Stimulated activated naive CD4-positive, alpha-beta T cell (primary cell): ENCODE measurements at places on chromosomes 7 and 10.

DNA sequence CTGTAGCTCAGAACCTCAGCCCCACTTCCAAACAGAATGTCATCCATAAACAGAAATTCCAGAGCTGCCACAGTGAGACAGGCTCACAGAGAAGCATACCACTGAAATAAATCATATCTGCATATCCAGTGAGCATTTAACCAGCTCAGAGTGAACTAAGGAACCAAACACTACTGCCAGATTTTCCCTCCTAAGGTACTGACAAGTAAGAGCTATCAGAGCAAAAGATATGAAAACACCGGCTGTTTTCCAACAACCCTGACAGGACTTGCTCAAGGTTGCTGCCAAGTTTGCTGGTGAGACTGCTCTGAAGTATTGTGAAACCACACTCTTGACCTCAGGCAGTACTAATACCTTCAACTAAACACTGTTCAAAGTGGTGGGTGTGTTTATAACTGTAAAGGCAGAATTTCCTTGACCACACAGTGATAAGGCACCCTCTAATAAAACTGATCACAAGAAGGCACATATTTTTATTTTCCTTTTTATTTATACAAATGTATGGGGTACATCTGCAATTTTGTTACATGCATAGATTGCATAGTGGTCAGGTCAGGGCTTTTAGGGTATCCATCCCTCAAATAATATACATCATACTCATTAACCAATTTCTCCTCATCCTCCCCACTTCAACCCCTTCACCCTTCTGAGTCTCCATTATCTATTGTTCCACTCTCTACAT is 18.3 kb downstream of the SGMS1 start:
- DNase-seq = no peak

GRCh38 chr7:44324204-44324480 is 1.3 kb downstream of the CAMK2B start:
- no peak for DNase-seq

GRCh38 chr7:94701555-94701973 is 45.6 kb upstream of the SGCE start:
- no peak for DNase-seq

- no peak for DNase-seq
Observed at GRCh38 chr7:159120540-159120919, 24.1 kb downstream of the VIPR2 start.
